ENCODE measurements at places on chromosomes 6 and 20. TPM values are rescaled to one million over a fixed set of nuclear protein-coding genes. Genes with fewer than 3 reads are reported as not detected.

- H3K4me1 ChIP-seq, result no peaks in the 10 kb centered on the region
- no peak overlapping the region for H3K4me3 ChIP-seq
- no peak for DNase-seq
- no peaks in the 10 kb centered on the region for H3K36me3 ChIP-seq
- H3K27ac ChIP-seq, result no peak overlapping the region
Observed at GRCh38 chr6:66555082-66555481, 848.1 kb upstream of the EYS start.

DNA sequence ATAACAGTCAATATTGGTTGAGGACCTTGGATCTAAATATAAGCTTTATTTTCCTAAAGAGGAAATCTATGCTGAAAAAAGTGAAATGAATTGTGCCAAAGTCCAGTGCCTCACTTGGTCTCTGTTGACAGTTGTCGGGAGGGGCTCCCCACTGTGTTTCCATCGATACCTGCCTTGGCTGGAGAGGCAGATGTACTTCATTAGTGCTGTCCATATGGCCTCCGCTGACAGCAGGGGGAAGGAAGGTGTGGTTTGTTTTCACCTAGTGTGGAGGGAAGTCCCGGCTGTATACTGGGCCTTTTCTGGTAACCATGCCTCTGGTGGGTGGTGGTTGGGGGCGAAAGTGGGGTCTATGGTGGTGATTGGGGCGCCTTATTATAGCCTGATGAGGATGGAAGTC is 42.7 kb downstream of the CD2AP start:
- H3K36me3 ChIP-seq, result no peaks in the 10 kb centered on the region
- H3K4me1 ChIP-seq, result no peaks in the 10 kb centered on the region
- no peaks in the 10 kb centered on the region for H3K27me3 ChIP-seq
- no peak overlapping the region for H3K4me3 ChIP-seq
- H3K27ac ChIP-seq, result no peak overlapping the region

GRCh38 chr6:151993364-151993763 is 185.9 kb downstream of the ESR1 start:
- DNase-seq, result peak; percentile 65
- no peaks in the 10 kb centered on the region for H3K4me1 ChIP-seq
- no peak overlapping the region for H3K27ac ChIP-seq
- no peaks in the 10 kb centered on the region for H3K27me3 ChIP-seq
- H3K4me3 ChIP-seq, result no peak overlapping the region

GRCh38 chr6:56378966-56379585 is 131.7 kb upstream of the COL21A1 start:
- no peak overlapping the region for H3K27ac ChIP-seq
- no peak for DNase-seq
- no peaks in the 10 kb centered on the region for H3K36me3 ChIP-seq

GRCh38 chr6:113626475-113626874 is 230.7 kb upstream of the MARCKS start:
- H3K27ac ChIP-seq, result no peak overlapping the region
- H3K27me3 ChIP-seq, result no peaks in the 10 kb centered on the region
- no peaks in the 10 kb centered on the region for H3K36me3 ChIP-seq
- no peak for DNase-seq

DNA sequence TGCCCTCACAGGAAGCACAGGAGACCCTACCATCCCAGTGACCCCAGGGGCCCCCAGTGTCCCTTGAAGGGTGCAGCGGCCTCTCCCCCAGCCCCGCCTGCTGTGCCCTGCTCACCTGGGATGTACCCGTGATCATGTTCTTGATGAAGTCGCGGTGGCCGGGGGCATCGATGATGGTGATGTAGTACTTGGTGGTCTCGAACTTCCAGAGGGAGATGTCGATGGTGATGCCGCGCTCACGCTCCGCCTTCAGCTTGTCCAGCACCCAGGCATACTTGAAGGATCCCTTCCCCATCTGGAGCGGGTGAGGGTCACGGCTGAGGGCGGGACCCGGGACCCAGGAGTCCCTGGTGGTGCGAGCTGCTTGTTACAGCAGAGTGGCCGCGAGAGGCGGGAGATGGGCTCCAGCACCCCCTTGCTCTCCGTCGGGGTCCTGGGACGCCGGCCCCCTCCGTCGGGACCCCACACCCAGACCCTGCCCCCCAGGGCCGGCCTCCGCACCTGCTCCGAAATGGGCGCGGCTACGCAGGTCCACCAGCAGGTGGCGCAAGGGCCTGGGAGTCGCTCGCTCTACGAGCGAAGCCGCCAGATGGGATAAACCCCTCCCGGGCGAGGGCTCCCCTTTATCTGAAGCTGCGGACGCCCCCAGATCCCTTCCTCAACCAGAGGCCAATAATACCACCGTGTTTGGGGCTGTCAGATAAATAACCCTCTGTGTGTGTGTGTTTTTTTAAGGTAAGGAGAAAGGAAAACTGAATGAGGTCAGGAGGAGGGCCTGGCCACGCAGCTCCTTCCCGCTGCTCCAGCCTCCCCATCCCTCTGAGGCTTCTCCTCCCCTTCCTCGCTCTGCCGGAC is 2.9 kb downstream of the EEF1A2 start:
- no peak for DNase-seq
- peaks cover 2% of the 10 kb centered on the region for H3K27me3 ChIP-seq
- peak overlapping the region; percentile 41 for H3K4me3 ChIP-seq

- H3K4me3 ChIP-seq, result no peak overlapping the region
- no peaks in the 10 kb centered on the region for H3K4me1 ChIP-seq
- H3K36me3 ChIP-seq, result no peaks in the 10 kb centered on the region
- H3K27me3 ChIP-seq, result no peaks in the 10 kb centered on the region
- DNase-seq, result no peak
Observed at GRCh38 chr6:21406316-21406715, 187.2 kb upstream of the SOX4 start.

DNA sequence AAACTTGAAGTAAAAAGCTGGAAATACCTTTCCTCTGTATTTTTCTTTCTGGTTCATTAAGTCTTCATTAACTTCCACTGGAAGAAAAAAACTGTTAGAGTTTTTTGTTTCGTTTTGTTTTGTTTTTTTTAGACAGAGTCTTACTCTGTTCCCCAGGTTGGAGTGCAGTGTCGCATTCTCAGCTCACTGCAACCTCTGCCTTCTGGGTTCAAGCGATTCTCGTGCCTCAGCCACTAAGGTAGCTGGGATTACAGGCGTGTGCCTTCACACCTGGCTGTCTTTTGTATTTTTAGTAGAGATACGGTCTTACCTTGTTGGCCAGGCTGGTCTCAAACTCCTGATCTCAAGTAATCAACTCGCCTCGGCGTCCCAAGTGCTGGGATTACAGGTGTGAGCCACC is 14.9 kb downstream of the RPF2 start:
- no peak overlapping the region for H3K27ac ChIP-seq
- no peak overlapping the region for H3K4me3 ChIP-seq
- no peaks in the 10 kb centered on the region for H3K27me3 ChIP-seq
- H3K36me3 ChIP-seq, result peaks cover 5% of the 10 kb centered on the region
- no peaks in the 10 kb centered on the region for H3K4me1 ChIP-seq

DNA sequence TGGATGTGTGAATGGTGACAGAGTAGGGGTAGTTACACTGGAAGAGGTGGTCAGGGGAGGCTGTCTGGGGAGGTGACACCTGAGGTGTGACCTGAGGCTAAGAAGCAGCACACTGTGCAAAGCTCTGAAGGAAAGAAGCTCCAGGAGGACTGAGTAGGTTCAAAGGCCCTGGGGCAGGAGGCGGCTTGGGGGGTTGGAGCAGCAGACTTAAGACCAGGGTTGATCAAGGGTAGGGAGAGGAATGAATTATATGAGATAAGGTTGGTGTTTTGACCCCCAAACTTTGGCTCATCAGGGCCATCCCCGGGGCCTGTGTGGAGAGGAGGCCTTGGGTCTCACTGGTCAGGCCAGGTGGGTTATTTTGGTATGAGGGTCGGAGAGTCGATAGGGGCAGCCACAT is 166.1 kb downstream of the GRM4 start:
- no peaks in the 10 kb centered on the region for H3K36me3 ChIP-seq
- H3K4me3 ChIP-seq, result no peak overlapping the region
- H3K27ac ChIP-seq, result no peak overlapping the region
- no peaks in the 10 kb centered on the region for H3K4me1 ChIP-seq

DNA sequence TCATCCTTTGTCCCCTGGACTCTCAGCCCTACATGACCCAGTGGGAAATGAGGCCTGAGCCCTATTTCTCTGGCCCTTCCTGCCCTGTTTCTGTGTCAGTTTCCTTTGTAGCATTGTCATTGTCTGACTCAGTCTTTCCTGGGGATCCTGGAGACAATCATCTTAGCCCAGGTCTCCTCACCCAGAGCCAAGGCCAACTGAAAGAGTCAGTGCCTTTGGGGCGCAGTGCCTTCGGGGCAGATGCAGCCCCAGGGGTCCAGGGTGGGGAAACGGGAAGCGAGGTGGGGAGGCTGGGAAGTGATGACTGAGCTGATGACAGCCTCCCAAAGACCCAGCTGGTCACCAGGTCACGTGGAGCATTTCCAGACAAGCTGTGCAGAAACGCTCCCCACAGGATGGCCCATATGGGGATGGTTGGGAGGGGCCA is 93.3 kb upstream of the SULF2 start:
- H3K4me1 ChIP-seq, result no peaks in the 10 kb centered on the region
- no peak overlapping the region for H3K27ac ChIP-seq
- H3K36me3 ChIP-seq, result no peaks in the 10 kb centered on the region
- DNase-seq, result no peak

GRCh38 chr20:47859278-47859677 is 74.0 kb upstream of the SULF2 start:
- no peak overlapping the region for H3K27ac ChIP-seq
- no peak for DNase-seq
- H3K27me3 ChIP-seq, result no peaks in the 10 kb centered on the region
- no peaks in the 10 kb centered on the region for H3K4me1 ChIP-seq
- H3K36me3 ChIP-seq, result no peaks in the 10 kb centered on the region

DNA sequence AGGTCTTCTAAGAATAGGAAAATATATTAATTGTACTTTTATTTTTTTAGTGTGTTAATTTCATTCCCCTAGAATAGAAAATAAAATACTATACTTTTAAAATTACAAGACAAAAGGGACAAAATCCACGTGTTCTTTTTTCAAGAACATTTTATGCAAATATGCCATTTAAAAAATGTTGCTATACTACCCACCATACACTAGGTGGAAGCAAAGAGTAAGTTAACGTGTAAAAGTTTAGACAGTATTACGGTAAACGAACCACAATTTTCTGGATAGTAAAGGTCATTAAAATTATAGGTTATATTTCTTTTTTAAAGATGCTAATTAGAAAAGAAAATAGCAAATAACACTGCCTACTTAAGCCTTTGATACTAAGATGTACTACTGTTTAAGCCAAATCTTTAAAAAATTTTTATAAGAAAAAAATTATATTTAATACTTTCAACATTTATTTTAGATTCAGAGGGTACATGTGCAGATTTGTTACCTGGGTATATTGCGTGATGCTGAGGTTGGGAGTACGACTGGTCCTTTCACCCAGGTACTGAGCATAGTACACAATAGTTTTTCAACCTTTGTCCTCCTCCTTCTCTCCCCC is 287.6 kb downstream of the PHF3 start:
- peaks cover 3% of the 10 kb centered on the region for H3K4me1 ChIP-seq
- no peaks in the 10 kb centered on the region for H3K36me3 ChIP-seq
- H3K4me3 ChIP-seq, result no peak overlapping the region
- no peaks in the 10 kb centered on the region for H3K27me3 ChIP-seq
- no peak for DNase-seq

- no peak for DNase-seq
- no peaks in the 10 kb centered on the region for H3K27me3 ChIP-seq
- H3K4me3 ChIP-seq, result no peak overlapping the region
- H3K36me3 ChIP-seq, result no peaks in the 10 kb centered on the region
- H3K27ac ChIP-seq, result no peak overlapping the region
Observed at GRCh38 chr6:45712786-45713185, 302.9 kb downstream of the CLIC5 start.

DNA sequence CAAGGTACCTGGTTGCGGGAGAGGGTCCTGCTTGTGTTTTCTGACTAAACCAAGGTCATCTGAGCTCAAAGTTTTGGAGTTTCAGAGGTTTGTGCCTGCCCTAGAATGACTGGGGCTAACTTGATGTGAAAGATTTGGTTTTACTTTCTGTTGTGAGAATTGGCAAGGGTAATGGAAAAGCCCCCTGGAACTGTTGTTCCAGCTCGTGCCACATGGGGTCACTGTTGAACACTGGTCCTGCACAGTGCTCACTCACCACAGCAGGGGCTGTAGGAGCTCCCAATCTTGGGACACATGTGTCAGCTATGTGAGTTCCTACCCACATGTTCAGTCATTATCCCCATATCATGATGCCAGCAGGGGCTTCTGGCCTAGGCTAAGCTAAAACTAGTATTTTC is 6.5 kb downstream of the TGM6 start:
- H3K27me3 ChIP-seq, result no peaks in the 10 kb centered on the region
- H3K27ac ChIP-seq, result no peak overlapping the region
- H3K4me1 ChIP-seq, result no peaks in the 10 kb centered on the region

DNA sequence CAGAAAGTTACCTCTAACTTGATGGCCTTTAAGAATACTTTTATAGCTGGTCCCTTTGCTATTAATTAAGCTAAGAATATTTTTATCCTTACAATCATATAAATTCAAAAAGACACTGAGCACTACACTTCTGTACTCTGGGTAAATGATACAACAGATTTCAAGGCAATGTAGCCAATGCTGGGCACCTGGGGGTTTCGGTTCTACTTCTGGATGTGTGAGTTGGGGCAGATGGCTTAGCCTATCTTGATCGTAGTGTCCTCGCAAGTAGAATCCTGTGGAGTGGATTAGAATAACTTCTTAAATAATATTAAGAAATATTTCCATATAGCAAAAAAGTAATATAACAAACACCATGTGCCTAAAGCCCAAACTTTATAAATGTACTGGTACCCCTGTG is 96.9 kb upstream of the NT5E start:
- DNase-seq, result no peak
- H3K27ac ChIP-seq, result no peak overlapping the region
- H3K27me3 ChIP-seq, result no peaks in the 10 kb centered on the region
- H3K4me3 ChIP-seq, result no peak overlapping the region
- H3K36me3 ChIP-seq, result no peaks in the 10 kb centered on the region

DNA sequence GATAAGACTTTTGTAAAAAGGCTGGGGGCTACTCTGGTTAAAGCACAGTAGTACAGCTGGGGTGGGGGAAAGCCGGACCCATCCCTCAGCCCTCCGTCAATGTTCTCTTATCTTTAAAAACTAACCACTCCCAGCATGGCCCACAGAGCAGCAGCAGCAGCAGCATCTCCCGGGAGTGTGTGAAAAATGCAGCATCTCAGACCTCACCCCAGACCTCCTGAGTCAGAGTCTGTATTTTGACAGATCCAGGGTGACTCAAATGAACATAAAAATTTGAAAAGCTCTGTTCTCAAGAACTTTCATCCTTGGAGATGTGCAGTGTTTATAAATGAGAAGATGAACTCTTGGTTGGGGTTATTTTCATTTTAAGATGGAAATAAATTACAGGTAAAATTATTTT is 277.7 kb upstream of the ECI2 start:
- no peaks in the 10 kb centered on the region for H3K36me3 ChIP-seq
- no peaks in the 10 kb centered on the region for H3K27me3 ChIP-seq
- H3K4me3 ChIP-seq, result no peak overlapping the region
- no peaks in the 10 kb centered on the region for H3K4me1 ChIP-seq
- H3K27ac ChIP-seq, result no peak overlapping the region
- no peak for DNase-seq

- no peaks in the 10 kb centered on the region for H3K27me3 ChIP-seq
- H3K4me3 ChIP-seq, result no peak overlapping the region
- no peak overlapping the region for H3K27ac ChIP-seq
- no peaks in the 10 kb centered on the region for H3K36me3 ChIP-seq
Observed at GRCh38 chr20:53806683-53807401, 213.2 kb upstream of the ZNF217 start.

The C6orf58 gene
- not detected for total RNA-seq

The TTI1 gene
- total RNA-seq, result 19.5 TPM

The PCSK2 gene
- 0.22 TPM for total RNA-seq

The YIPF3 gene
- total RNA-seq, result 107 TPM

The NKAIN4 gene
- 29.7 TPM for total RNA-seq

The C6orf15 gene
- total RNA-seq, result not detected

The TLDC2 gene
- total RNA-seq, result 2.3 TPM

The MAPK13 gene
- total RNA-seq, result 43.3 TPM

The CDYL gene
- 46.8 TPM for total RNA-seq

The SS18L1 gene
- total RNA-seq, result 12.0 TPM

The BACH2 gene
- 6.9 TPM for total RNA-seq
